Activated T-cell treated with anti-CD3 and anti-CD28 coated beads for 1 hour (primary cell): ENCODE measurements at places on chromosomes 6 and 20.
A peak's percentile ranks its signal among the peaks of the same experiment; 100 is the strongest.

DNA sequence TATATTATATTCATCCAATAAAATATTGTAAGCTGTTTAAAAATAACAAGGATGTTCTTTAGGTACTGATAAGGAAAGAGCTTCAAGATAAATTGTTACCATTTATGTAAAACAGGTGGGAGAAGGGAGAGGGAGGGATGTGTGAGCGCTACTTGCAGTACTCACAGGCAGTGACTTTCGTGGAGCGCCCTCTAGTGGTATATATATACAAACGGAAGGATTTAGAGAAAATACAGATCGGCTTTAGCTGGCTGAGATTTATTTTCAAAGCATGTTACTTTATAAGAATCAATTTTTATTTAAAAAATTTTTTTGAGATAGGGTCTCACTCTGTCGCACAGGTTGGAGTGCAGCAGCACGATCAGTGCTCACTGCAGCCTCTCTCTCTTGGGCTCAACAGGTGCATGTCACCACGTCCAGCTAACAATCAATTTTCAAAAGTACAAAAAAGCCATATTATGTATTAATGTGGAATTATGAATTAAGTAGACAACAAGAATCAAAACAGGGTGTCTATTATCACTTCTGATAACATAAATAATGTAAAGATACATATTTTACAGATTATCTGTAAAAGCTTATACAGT lies 3.3 kb upstream of the MOG start:
- peak; percentile 21 for DNase-seq

- DNase-seq = no peak
Measured at GRCh38 chr6:11889572-11889971, 111.0 kb upstream of the ADTRP start.

- no peak for DNase-seq
Measured at GRCh38 chr6:80872199-80872950, 765.9 kb downstream of the BCKDHB start.

GRCh38 chr6:43734294-43734665 lies 35.7 kb upstream of the VEGFA start:
- DNase-seq = no peak

GRCh38 chr6:148700741-148701311 lies 46.0 kb upstream of the UST start:
- no peak for DNase-seq

DNA sequence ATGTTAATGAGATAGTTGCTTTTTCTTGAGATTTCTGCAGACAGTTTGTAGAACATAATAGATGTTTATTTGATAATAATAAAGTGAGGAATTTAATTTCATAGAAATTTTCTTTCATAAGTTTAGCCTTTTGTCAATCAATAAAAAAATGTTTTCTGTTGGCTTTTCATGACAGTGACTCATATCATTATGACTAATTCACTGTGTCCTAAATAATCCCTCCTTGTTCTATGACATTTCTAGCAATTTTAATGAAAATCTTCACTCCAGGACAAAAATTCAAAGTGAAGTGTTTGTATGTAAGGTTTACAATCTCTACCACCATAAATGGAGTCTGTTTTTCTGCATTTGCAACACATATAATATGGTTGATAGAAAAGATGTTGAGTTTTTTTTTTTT lies 109.9 kb downstream of the UTRN start:
- no peak for DNase-seq

- no peak for DNase-seq
Measured at GRCh38 chr20:58073945-58074856, 154.3 kb downstream of the ANKRD60 start.
